ENCODE measurements at places on chromosomes 1 and 21.

DNA sequence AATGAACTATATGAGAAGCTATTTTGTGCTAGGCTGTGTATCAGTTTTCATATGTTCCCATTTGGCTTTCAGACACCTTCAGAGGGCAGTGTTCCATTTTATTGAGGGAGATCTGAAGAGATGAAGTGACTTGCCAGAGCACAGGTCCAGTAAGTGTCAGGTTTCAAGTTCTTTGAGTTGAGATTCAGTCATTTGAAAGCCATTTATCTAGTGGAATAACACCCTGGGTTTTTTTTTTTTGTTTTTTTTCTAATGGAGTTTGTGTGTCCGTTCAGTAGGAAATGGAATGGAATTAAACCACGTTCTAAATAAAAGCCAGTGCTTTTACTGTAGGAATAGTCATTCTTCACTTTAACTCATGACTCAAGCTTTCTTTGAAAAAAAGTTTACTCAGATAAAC lies 652.9 kb upstream of the USP24 start:
- no peak for DNase-seq

DNA sequence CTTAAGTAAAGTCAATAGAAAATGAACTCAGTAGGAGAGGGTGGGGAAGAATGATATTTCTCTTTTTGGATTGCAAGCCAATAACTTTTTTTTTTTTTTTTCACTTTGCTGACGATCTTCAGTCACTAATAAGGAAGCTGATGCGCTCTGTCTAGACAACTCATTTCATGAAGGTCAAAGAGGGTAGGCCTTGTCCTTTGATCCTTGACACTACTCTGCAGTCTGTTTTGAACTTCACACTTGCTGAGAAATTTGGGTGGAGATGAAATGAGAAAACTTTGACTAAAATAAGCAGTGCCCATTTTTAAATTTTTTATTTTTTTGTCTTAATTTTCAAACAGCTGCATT lies 20.9 kb upstream of the PLXNA2 start:
- no peak for DNase-seq

- DNase-seq = no peak
These were observed 115.5 kb upstream of the NCAM2 start for GRCh38 chr21:20882462-20883407.

GRCh38 chr1:19036041-19036812 lies 79.8 kb upstream of the IFFO2 start:
- no peak for DNase-seq

DNA sequence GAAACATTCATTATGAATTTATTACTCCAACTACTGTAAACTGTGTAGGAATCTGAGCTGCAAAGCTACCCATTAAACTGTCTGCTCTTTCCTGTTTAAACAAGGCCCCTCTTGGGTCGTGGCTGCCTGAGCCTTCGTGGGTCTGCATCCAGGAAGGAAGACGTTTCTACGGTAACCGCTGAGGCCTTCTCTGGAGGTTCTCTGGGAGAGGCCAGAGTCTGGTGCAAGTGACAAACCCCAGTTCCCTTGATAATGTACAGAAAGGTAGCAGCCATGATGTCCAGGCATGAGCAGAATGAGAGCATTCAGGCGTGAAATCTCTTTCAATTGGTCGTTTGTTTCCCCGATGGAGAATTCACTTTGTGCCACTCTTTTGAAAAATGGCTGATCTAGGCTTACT lies 350.2 kb downstream of the PLPP3 start:
- no peak for DNase-seq

DNA sequence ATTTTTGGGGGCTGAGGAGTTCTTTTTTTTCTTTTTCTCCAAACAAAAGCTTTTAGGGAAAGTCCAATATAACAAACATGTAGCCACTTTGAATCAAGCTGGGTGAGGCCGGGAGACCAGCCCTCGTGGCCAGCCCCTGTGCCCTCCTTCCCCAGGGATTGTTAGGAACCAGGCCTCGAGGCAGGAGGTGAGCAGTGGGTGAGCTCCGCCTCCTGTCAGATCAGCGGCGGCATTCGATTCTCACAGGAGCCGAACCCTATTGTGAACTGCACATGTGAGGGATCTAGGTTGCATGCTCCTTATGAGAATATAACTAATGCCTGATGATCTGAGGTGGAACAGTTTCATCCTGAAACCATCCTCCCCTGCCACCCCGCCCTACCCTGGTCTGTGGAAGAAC lies 41.8 kb upstream of the TTC22 start:
- DNase-seq = no peak

GRCh38 chr1:118151312-118151937 lies 33.6 kb downstream of the SPAG17 start:
- no peak for DNase-seq

Measured in activated T-cell treated with anti-CD3 and anti-CD28 coated beads, Interleukin-2, amount 50 U/mL, for 4 hours (primary cell).